ENCODE measurements at places on chromosomes 7 and 10. TPM values are rescaled to one million over a fixed set of nuclear protein-coding genes. Genes with fewer than 3 reads are reported as not detected.

DNA sequence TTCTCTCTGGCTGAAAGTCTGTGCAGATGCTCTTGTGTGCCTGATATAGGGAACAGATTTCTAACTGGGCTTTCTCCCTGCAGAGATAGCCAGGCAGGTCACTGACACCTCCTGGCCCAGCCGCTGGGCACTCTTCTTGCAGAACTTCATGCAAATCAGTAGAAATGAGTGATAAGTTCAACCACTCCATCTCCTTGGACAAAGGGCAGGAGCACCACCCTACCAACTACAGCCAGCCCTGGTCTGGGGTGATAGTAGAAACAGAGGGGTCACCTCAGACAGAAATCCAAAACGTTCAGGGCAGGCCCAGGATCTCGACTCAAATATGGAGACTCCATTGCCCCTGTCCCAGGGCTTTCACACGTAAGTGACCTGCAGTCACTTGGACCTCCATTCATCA lies 917.8 kb upstream of the ZNF722 start:
- DNase-seq = no peak

- DNase-seq = no peak
Observed at GRCh38 chr7:154167051-154167450, 114.9 kb downstream of the DPP6 start.

The ITIH5 gene
- 9.9 TPM for total RNA-seq

The C7orf57 gene
- total RNA-seq = 0.26 TPM

DNA sequence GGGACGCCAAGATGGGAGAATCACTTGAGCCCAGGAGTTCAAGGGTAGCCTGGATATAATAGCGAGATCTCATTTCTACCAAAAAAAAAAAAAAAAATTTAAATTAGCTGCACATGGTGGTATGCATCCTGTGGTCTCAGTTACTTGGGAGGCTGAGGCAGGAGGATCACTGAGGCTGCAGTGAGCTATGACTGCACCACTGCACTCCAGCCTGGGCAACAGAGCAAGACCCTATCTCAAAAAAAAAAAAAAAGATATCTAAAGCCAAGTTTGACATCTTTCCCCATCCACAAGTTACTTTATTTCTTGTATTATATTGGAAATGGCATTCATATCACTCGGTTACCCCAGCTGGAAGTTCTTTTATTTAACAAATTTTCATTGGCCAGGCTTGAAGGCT lies 3.4 kb upstream of the PIP4K2A start:
- DNase-seq = no peak

DNA sequence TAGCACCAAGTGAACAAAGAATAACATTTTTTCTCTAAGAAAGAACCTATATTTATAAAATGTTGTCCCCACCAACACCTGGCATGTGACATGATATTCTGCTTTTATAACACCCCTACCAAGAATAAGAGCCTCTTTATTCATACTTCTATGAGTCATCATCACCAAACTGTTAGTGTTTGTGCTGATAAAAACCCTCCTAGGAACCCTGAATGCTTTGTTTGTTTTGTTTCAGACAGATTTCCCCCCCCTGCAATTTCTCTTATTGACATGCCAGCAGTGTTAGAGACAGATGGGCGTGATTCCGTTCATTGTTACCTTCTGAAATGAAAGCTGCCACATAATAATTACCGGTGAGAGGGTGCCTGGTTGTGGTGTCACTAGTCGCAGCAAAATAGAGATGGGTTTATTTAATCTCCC lies 651.1 kb downstream of the SORCS1 start:
- DNase-seq = no peak
